Aorta (tissue), 5 donors: ENCODE measurements at places on chromosomes 2 and 18. TPM values are rescaled to one million over a fixed set of nuclear protein-coding genes. Genes with fewer than 3 reads are reported as not detected.

The POTEC gene
- not detected for total RNA-seq

The TUBA3E gene
- total RNA-seq: not detected

The CPO gene
- 0.58 TPM for total RNA-seq

The RNF152 gene
- total RNA-seq: 24.9 TPM

The CCNT2 gene
- total RNA-seq: 35.9 TPM

GRCh38 chr2:181106229-181106628 is 125.8 kb downstream of the UBE2E3 start:
- H3K27ac ChIP-seq: no peak overlapping the region
- H3K27me3 ChIP-seq: no peaks in the 10 kb centered on the region
- H3K36me3 ChIP-seq: no peaks in the 10 kb centered on the region

The BZW1 gene
- 250 TPM for total RNA-seq

DNA sequence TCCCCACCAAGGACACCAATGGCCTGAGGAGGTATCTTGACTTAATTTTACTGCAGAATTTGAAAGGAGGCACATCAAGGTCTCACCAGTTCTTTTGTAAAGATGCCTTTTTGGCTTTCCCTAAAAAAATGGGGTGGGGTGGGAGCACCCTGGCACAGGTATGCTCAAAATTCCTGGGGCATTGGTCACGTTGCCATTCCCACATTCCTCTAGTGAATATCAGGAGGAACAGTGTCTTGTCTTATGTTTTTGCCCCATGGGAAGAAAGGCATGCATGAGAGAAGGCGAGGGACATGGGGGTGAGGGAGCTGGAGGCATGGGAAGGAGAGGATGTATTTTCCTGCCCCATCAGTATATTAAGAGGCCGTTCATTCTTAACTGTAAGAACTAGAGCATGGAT is 275.3 kb downstream of the CMPK2 start:
- DNase-seq: no peak
- H3K27ac ChIP-seq: no peak overlapping the region
- no peaks in the 10 kb centered on the region for H3K27me3 ChIP-seq
- no peak overlapping the region for H3K4me3 ChIP-seq

GRCh38 chr2:148812306-148812705 is 62.7 kb upstream of the KIF5C start:
- H3K27ac ChIP-seq: no peak overlapping the region
- DNase-seq: peak; percentile 52
- no peaks in the 10 kb centered on the region for H3K27me3 ChIP-seq

GRCh38 chr2:224816816-224817215 is 100.7 kb upstream of the CCDC195 start:
- H3K27me3 ChIP-seq: no peaks in the 10 kb centered on the region
- H3K4me3 ChIP-seq: no peak overlapping the region
- H3K4me1 ChIP-seq: no peaks in the 10 kb centered on the region
- H3K36me3 ChIP-seq: peaks cover 6% of the 10 kb centered on the region
- no peak for DNase-seq

GRCh38 chr18:40431071-40431985 is 1523.7 kb upstream of the PIK3C3 start:
- no peaks in the 10 kb centered on the region for H3K27me3 ChIP-seq
- H3K4me1 ChIP-seq: no peaks in the 10 kb centered on the region
- H3K4me3 ChIP-seq: no peak overlapping the region
- no peak for DNase-seq
- H3K27ac ChIP-seq: no peak overlapping the region
- H3K36me3 ChIP-seq: no peaks in the 10 kb centered on the region

GRCh38 chr2:161981679-161982250 is 92.2 kb downstream of the DPP4 start:
- no peaks in the 10 kb centered on the region for H3K4me1 ChIP-seq
- H3K27ac ChIP-seq: no peak overlapping the region
- no peak overlapping the region for H3K4me3 ChIP-seq
- H3K27me3 ChIP-seq: no peaks in the 10 kb centered on the region

- H3K27me3 ChIP-seq: no peaks in the 10 kb centered on the region
- DNase-seq: peak; percentile 74
- H3K4me1 ChIP-seq: no peaks in the 10 kb centered on the region
- no peak overlapping the region for H3K4me3 ChIP-seq
These were observed 57.0 kb downstream of the ANKMY1 start for GRCh38 chr2:240500561-240501423.

GRCh38 chr2:172978063-172978383 is 97.6 kb upstream of the MAP3K20 start:
- no peaks in the 10 kb centered on the region for H3K4me1 ChIP-seq
- H3K27ac ChIP-seq: no peak overlapping the region
- H3K4me3 ChIP-seq: no peak overlapping the region
- H3K27me3 ChIP-seq: no peaks in the 10 kb centered on the region
- no peaks in the 10 kb centered on the region for H3K36me3 ChIP-seq

DNA sequence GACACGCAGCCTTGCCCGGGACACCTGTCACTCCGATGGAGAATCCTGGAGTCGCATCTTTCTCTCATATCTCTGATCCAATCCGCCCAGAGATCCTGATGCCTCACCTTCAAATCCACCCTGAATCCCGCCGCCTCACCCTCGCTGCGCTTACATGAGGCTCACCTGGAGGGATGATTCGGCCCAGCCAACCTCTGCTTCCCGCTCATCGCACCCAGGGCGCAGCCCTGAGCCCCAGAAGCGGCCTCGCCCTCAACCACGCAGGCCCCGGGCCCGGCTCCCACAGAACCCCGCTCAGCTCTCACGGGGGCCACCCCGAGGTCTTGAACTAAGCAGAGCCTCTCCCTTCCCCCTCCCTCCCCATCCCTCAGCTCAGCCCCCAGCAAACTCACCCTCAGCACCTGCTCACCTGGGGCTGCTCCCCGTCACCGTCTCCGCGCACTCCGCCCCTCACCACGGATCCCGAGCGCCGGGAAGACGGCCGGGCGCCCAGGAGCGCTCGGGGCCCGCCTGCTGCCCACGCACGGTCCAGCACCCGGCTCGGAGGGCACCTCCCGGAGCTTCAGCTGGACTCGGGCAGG is 160.0 kb downstream of the NDUFA10 start:
- H3K27ac ChIP-seq: no peak overlapping the region
- H3K4me1 ChIP-seq: no peaks in the 10 kb centered on the region
- H3K4me3 ChIP-seq: no peak overlapping the region
- DNase-seq: no peak
- no peaks in the 10 kb centered on the region for H3K27me3 ChIP-seq

DNA sequence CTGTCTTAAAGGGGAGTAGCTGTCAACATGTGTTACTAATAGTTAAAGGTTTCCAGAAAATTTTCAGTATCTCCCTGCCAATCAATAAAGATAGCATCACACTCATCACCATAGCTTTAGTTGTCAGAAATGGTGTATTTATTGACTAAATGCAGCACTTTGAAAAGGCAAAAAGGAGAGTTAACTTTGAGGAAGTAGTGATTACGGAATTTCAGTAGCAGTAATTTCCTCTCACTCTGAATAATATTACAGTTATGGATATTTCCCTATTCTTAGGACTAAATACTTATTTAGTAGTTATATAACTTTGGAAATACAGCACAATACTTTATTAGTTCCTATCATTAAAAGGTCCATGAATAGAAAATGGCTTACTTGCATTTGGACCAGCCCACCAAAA is 250.5 kb downstream of the CAMKMT start:
- no peak for DNase-seq
- no peaks in the 10 kb centered on the region for H3K27me3 ChIP-seq
- H3K4me1 ChIP-seq: no peaks in the 10 kb centered on the region
- no peak overlapping the region for H3K27ac ChIP-seq

GRCh38 chr2:118498943-118499342 is 348.5 kb downstream of the EN1 start:
- no peak overlapping the region for H3K27ac ChIP-seq
- H3K4me1 ChIP-seq: no peaks in the 10 kb centered on the region
- H3K4me3 ChIP-seq: no peak overlapping the region
- no peaks in the 10 kb centered on the region for H3K27me3 ChIP-seq
- no peaks in the 10 kb centered on the region for H3K36me3 ChIP-seq

The CLEC4F gene
- total RNA-seq: 0.72 TPM

The AMER3 gene
- total RNA-seq: not detected

DNA sequence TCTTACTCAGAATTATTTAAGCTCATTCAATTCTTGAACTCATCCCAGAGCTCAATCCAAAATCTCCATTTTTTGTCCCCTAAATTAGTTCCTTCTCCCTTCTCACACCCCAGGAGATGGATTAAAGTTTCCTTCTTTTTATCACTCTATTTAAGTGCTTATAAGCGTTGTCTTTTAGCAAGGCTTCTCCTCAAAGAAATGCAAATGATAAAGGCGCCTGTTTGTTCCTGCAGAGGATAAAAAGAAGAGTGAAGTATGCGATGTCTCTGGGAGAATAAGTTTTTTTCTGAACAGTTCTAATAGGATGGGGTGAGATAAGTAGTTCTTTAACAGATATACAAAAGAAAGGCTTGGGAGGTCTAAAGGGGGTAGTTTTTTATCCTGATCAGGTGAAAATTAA is 303.3 kb downstream of the CNTNAP5 start:
- H3K27me3 ChIP-seq: no peaks in the 10 kb centered on the region
- DNase-seq: no peak
- no peak overlapping the region for H3K4me3 ChIP-seq

DNA sequence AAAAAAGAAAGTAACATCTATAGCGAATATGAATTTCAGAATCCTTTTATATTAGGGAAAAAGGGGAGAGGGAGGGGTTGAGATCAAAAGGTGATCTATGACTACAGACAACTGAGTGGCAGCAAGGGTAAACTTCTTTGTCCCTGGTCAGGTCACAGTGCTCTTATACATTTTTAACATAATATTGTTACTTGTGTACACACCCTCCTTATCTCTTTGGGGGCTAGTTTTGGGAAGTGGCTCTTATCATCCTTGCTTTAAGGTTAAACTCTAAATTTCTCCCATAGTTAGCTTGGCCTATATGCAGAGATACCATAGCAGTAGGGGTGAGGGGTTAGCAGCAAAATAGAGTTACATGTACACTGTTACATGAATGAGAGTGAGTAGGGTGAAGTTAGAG is 31.6 kb upstream of the ATG16L1 start:
- no peak for DNase-seq
- no peaks in the 10 kb centered on the region for H3K4me1 ChIP-seq
- no peaks in the 10 kb centered on the region for H3K36me3 ChIP-seq
- no peak overlapping the region for H3K4me3 ChIP-seq
- no peak overlapping the region for H3K27ac ChIP-seq

The PROC gene
- total RNA-seq: 0.58 TPM

The CYTIP gene
- 10.0 TPM for total RNA-seq

The TRIM43B gene
- total RNA-seq: not detected

- no peaks in the 10 kb centered on the region for H3K36me3 ChIP-seq
- H3K4me1 ChIP-seq: no peaks in the 10 kb centered on the region
- no peak overlapping the region for H3K27ac ChIP-seq
- no peak for DNase-seq
- no peak overlapping the region for H3K4me3 ChIP-seq
These were observed 168.2 kb downstream of the PKP4 start for GRCh38 chr2:158624961-158625360.

The NXPH2 gene
- not detected for total RNA-seq

GRCh38 chr2:27720004-27720551 is 51.4 kb upstream of the MRPL33 start:
- H3K36me3 ChIP-seq: no peaks in the 10 kb centered on the region
- no peak overlapping the region for H3K4me3 ChIP-seq
- H3K4me1 ChIP-seq: peaks cover 4% of the 10 kb centered on the region

GRCh38 chr18:41113885-41114482 is 841.0 kb upstream of the PIK3C3 start:
- no peak for DNase-seq
- H3K4me1 ChIP-seq: no peaks in the 10 kb centered on the region
- no peak overlapping the region for H3K4me3 ChIP-seq
- H3K27ac ChIP-seq: no peak overlapping the region

GRCh38 chr18:63099091-63099840 is 220.3 kb downstream of the BCL2 start:
- no peaks in the 10 kb centered on the region for H3K27me3 ChIP-seq
- no peak overlapping the region for H3K4me3 ChIP-seq
- no peaks in the 10 kb centered on the region for H3K36me3 ChIP-seq
- peaks cover 2% of the 10 kb centered on the region for H3K4me1 ChIP-seq

DNA sequence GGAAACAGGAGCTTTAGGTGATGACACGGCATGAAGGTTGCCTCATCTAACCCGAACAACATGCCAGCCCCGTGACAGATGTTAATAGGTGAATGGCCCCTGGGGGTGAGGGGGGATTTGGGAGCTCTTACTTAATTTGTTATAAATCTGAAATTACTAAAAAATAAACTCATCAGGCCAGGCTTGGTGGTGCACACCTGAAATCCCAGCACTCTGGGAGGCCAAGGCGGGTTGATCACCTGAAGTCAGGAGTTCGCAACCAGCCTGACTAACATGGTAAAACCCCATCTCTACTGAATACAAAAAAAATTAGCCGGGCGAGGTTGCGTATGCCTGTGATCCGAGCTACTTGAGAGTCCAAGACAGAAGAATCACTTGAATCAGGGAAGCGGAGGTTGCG is 6.1 kb downstream of the STK25 start:
- H3K4me1 ChIP-seq: no peaks in the 10 kb centered on the region
- H3K4me3 ChIP-seq: no peak overlapping the region
- H3K36me3 ChIP-seq: no peaks in the 10 kb centered on the region
- no peak for DNase-seq
- no peak overlapping the region for H3K27ac ChIP-seq
- no peaks in the 10 kb centered on the region for H3K27me3 ChIP-seq

The ANKRD39 gene
- 10.0 TPM for total RNA-seq

The CFAP53 gene
- 0.39 TPM for total RNA-seq

The RESP18 gene
- not detected for total RNA-seq

The SERPINB11 gene
- not detected for total RNA-seq

DNA sequence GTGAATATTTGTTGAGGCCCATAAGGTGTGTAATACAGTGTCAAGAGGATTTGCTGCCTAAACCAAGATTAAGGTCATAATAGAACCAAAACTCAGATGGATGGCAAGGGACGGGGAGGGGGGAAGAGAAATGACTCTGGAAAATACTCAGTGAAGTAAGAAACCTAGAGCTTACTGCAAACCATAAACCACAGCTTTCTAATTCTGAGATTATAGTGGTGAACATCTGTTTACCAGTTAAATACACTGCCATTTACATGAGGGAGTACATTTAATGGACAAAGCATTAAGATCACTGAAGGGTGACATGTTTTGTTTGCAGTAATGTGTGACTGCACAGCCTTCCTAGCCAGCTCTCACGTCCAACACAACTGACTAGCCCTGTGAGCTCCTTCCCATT is 19.8 kb downstream of the EVX2 start:
- H3K4me1 ChIP-seq: no peaks in the 10 kb centered on the region
- H3K4me3 ChIP-seq: no peak overlapping the region
- DNase-seq: no peak
- H3K27ac ChIP-seq: no peak overlapping the region

The DES gene
- 282 TPM for total RNA-seq

- H3K27me3 ChIP-seq: no peaks in the 10 kb centered on the region
- no peaks in the 10 kb centered on the region for H3K36me3 ChIP-seq
- no peak overlapping the region for H3K4me3 ChIP-seq
- no peak overlapping the region for H3K27ac ChIP-seq
- DNase-seq: no peak
- no peaks in the 10 kb centered on the region for H3K4me1 ChIP-seq
These were observed 84.6 kb downstream of the MAIP1 start for GRCh38 chr2:200039724-200040650.
